ENCODE measurements at places on chromosomes 5 and 9.

GRCh38 chr9:91939978-91940377 is 10.1 kb downstream of the ROR2 start:
- no peak for DNase-seq

GRCh38 chr5:137731176-137731575 is 4.7 kb downstream of the KLHL3 start:
- DNase-seq = no peak

GRCh38 chr5:37211661-37212060 is 37.5 kb downstream of the CPLANE1 start:
- DNase-seq = no peak

DNA sequence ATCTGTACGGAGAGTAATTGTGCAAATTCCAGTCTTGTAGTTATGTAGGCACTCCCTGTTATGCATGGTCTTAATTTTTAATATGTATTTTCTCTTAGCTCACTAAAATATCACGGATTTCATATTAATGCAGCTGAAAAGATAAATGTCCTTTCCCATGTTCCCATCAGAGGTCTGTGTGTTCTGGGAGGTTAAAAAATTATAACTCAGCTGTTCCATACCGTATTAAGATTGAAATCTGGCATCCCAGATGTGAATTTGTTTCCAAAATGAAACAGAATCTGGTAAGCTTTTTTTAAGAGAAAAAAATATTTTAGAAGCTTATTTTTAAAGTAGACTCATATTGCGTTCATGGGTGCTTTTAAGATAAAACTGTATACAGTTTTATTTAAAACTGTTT is 44.3 kb downstream of the SEMA6A start:
- DNase-seq = no peak

DNA sequence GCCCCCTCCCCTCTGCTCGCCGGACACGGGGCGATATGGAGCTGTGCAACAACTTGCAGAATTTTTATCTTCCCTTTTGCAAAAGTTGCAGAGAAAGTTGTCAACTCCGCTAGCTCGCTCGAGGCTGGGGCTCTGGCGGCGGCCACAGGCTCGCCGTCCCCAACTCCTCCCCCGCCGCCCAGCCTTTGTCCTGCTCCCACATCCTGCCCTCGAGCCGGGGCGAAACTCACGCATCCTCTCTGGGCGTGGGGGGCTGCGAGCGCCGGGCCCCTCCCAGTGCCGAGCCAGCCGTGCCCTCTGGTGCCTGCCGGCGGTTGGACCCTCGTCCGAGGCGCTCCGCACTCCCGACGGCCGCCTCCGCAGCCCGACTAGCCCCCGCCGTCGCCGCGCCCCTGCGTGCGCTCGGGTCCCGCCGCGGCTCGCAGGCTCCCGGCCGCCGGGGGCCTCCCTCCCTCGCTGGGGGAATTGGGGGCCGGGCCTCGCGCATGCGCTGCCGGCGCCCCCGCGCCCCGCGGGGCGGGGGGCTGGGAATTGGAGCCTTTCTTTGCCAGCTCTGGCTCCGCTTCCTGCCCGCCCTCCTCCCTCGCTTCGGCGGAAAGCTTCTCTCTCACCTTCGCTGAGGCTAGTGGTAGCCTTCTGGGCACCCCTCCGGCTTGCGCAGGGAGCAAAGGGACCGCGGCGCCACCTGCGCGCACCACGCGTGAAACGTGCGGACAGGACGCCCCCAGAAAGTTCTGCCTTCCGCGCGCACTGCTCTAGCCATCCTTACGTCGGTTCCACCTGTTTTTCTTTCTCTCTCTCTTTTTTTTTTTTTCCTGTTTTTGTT is at the start of gene CCNJL:
TSS of gene CCNJL (minus strand) at position 431 of the 826 bp plus-strand sequence. CDS start 641 bp downstream, outside the sequence.
- no peak for DNase-seq

- DNase-seq = no peak
Measured at GRCh38 chr5:147753765-147754164, 28.8 kb downstream of the JAKMIP2 start.

- DNase-seq = no peak
Measured at GRCh38 chr9:107466826-107467225, 22.7 kb downstream of the KLF4 start.

- DNase-seq = no peak
Measured at GRCh38 chr5:83522446-83522845, 50.9 kb downstream of the VCAN start.

DNA sequence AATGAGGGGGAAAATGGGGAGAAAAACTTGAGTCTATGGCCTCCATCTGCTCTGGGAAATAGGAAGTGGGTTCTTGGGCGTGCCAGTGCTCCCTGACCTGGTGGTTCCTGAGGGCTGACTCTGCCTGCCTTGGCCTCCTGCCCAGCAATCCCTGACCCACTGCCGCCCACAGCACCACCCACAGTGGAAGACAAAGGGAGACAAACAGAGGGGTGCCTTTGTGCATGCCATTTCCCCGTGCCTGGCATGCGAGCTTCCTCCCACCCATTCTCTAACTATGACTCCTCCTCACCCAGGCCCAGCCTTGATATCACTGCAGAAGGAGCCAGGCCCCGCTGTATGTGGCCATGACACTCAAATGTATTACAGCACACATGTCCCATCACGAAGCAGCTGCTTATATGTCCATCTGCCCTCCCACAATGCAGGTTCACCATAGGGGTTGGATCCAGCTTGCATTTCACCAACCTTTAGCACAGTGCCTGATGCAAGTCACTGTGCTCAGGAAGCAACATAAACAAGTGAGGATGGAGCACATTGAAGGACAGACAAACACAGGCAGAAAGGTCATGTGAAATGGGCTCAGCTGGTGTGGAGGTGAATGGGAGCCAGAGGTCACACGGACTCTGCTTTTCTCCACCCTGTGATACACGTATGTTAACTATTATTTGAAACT is 84.4 kb downstream of the ADRB2 start:
- DNase-seq = no peak

- no peak for DNase-seq
Measured at GRCh38 chr9:130448035-130448624, 3.4 kb downstream of the ASS1 start.

DNA sequence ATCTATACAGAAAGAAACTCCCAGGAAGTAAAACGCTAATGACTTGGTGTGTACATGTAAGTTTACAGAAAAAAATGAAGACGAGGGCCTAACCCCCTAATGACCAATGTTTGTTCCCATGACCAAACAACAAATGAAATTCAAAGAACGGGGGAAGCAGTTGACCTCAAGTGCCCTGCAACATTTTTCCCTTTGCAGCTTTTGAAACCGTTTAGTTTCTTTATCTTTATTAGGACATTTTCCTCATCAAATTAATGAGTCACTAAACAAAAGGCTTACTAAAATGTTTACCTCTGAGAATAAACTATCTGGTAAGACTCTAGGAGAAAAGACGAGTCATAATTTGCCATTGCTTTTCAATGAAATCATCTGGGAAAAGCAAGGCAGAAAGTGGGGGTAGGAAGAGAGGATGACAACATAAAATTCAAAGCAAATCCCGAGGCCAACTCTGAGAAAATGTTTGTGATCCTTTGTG is 57.4 kb downstream of the LHFPL2 start:
- no peak for DNase-seq

- DNase-seq = no peak
Measured at GRCh38 chr5:73987915-73988314, 361.9 kb downstream of the ARHGEF28 start.

DNA sequence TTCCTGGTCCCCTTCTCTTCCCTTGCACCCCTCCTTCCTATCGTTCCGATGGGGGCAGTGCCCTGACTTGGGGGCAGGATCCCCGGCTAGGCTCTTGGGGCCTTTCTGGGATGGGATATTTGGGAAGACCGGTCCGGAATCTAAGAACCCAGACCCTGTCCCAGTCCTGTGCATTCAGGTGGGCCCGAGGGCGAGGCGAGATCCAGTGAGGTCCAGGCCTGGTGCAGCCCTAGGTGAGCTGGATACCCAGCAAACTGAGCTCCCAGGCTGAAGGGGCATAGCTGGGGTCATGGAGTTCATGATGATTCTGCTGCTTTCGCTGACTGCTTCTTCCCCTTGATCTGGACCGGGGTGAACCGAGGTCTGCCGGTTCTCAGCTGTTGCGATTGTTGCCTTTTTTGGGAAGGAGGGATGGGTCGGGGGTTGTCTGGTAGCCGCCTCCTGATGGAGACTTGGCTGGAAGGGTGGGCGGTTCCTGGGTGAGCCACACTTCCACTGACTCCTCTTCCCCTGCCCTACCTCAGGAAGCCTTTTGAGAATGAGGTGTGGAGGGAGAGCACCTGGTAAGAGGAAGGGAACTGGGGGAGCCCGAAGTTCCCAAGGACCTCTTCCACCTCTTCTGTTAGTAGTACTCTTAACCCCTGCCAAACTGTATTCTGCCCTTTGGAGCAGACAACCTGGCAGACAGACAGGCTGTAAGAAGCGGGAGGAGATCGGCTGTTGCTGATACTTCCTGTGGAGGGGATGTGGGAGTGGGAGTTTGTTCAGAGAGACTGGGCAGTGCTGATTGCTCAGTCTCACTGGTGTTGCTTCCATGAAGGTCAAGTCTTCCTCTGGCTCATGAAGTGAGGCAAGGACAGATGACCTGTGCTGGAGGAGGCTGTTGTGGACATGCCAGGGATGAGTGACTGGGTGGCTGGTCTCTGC is 1.0 kb downstream of the LRRC8A start:
- DNase-seq = no peak

DNA sequence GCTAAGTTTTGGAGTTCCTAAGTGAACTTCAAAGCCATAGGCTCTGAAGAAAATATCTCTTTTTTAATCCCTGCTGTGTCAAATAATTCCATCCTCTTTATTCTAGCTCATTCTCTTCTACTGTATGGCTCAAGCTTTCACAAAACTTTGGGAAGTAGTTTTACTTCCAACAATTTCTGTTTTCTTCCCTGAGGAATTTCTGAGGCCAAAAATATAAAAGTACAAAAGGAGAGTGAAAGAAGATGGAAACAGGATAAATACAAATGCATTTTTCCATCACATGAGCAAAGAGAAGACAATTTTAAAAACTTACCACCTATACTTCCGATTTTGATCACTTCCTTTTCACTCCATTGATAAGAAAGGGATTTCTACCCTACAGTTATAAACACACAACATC is 585.7 kb upstream of the DAB2 start:
- DNase-seq = no peak

DNA sequence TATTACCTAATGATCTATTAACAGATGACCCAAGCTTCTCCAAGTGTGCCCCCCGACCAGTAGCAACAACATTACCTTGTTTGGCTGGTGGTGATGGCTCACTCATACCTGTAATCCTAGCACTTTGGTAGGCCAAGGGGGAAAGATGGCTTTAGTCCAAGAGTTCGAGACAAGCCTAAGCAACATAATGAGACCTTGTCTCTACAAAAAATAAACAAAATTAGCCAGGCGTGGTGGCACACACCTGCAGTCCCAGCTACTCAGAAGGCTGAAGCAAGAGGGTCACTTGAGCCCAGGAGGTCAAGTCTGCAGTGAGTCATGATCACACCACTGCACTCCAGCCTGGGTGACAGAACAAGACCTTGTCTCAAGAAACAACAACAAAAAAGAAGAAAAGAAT is 62.9 kb downstream of the GCNT1 start:
- no peak for DNase-seq

DNA sequence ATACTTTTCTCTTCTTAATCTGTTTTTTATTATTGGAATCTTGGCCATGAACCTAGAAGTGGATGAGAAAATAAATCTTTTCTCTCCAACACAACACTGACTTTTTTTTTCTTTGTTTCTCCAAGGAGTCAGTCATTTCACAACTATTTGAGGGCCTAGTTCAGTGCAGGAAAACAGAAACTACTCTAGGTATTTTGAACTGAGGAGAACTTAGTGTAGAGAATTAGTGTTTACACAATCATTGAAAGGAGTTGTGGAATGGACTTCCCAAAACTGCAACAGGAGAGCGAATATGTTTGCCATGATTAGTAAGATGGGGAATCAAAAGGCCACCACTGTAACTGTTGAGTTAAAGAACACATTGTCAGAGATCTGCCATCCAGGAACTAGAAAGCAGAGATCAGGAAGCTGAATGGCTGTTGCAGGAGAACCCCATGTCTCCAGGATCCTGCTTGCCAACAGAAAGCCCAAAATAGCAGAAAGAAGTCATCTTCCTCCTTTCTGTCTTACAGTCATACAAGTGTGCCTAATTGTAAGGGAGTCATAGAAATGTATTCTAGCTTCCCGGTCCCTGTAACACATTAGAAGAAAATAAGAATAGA is 20.3 kb upstream of the PCDH1 start:
- no peak for DNase-seq

DNA sequence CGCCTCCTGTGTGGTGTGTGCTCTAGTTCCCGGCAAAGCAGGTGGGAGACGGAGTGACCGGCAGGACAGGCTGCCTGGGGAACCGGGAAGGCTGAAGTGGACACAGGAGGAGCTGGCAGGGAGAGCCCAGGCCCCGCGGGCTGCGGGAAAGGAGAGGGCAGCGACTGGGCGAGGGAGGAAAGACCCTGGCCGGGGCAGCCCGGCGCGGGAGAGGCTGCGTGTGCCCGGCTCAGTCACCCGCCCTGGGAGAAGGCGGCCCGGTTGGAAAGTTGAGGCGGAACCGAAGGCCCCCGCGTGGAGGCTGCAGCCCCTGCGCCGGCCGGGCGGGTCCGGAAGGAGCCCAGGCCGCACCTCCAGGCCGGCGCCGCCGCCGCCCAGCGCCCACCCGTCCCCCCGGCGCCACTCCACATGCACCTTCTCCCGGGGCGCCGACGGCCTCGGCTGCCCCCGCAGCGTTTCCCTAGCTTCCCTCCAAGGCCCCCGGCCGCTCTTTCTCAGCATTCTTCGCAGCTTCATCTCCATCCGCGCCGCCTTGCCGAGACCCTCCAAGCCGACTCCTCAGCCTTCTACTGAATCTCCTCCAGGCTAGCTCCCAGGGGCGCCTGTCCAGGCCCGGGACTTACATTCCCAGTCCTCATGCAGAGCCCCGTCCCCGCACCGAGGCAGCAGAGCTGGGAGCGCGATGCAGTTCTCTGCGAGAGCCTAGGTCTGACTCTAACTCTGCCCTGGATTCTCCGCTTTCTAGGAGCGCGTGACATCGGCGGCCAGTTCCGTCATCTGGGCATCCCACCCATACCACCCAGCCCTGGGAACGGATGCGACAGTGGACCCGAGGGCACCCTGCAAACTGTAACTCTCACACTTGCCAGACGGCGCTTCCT is 152.0 kb downstream of the ERCC6L2 start:
- DNase-seq = no peak

- DNase-seq = no peak
Measured at GRCh38 chr9:129561594-129562281, 59.2 kb downstream of the C9orf50 start.

DNA sequence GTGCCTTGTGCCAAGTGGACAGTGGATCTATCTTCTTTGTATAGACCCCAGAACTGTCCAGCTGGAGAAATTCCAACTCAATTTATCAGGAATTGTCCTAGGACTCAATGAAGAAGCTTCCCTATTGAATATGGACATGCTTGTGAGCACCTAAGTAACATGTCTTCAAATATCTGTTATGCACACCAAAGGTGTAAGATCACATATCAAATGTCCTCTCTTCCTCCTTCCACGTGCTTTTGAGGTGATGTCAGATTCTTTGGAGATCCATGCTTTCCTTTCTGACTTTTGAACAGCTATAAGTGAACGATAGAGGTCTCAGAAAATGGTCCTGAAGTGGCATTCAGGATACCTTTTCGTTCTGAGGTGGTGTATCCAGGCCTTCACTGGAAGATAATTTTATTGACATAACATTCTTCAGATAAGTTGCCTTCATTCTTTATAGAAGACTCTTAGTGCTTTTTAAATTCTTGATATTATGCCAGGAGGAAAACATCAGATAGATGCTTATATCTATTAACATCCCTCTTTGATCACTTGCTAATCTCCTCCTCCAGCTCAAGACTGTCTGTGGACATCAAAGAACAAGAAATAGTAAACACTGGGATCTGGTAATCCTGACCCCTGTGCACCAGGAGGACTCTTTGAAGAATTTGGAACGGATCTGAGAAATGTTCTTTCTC is 246.4 kb downstream of the SMARCA2 start:
- DNase-seq = no peak

- no peak for DNase-seq
Measured at GRCh38 chr5:138448481-138449398, 9.9 kb downstream of the REEP2 start.

- DNase-seq = no peak
Measured at GRCh38 chr5:21199087-21199486, 1211.1 kb upstream of the CDH18 start.

All from stimulated activated CD4-positive, alpha-beta T cell treated with anti-CD3 and anti-CD28 coated beads, Interleukin-1b, Interleukin-23, amount 100 ng/mL, for 1 hour (primary cell).